ENCODE measurements at places on chromosomes 1 and 21. TPM values are rescaled to one million over a fixed set of nuclear protein-coding genes. Genes with fewer than 3 reads are reported as not detected.

DNA sequence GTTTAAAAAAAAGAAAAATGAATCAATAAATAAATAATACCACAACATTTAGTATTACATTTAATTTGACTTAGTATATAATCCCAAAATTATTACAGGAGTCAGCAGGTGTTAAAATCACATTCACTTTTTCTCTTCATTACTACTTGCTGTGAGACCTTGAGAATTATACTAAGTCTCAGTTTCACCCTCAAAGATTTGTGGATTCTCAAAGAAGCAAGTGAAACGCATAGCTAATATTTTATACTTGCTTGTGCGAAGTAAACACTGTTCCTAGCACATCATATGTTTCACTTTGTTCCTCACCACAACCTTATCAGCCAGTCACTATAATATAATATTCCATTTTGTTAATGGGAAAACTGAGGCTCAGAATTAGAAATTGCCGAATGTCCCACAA, 4.0 kb downstream of the CLCA1 start:
- DNase-seq = no peak

- no peak for DNase-seq
These were observed 130.8 kb downstream of the LYPLAL1 start for GRCh38 chr1:219304227-219305226.

DNA sequence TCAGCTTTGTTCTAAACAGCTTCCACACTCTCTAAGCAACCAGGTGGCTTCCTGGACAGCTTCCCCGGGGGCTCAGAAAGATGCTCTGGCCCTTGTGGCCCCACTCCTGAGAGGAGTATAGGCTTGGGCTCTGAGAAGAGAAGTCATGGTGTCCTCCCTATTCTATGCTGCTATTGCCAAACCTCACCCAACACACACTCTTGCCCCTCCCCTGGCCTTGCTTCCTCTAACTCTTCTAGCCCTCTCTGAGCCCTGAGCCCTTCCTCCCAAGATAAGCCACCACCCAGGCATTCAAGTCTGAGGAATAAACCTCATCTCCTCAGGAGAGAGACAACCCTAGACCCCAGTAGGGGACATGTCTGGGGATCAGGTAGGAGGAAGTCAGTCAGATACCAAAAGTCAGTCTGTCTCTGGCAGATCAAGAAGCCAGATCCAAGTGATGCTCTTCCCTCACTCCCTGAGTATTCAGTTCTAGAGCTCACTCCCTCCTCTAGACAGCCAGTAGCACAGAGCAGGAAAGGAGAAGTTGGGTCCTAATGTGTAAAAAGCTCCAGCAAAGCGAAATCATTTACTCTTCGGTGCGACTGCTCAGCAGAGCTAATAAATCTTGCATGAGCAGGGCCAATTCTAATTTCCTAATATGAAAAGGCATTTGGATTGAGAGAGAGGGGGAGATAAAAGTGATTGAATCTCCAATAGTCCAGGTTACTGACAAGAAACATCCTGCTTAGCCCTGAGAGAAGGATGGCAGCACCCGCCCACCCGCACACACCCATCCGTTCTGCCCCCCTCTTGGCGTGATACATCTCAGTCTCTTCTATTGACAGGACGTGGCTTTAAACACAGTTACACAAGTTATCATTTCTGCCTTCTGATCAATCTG, 50.5 kb downstream of the DMAP1 start:
- DNase-seq = peak; percentile 14

DNA sequence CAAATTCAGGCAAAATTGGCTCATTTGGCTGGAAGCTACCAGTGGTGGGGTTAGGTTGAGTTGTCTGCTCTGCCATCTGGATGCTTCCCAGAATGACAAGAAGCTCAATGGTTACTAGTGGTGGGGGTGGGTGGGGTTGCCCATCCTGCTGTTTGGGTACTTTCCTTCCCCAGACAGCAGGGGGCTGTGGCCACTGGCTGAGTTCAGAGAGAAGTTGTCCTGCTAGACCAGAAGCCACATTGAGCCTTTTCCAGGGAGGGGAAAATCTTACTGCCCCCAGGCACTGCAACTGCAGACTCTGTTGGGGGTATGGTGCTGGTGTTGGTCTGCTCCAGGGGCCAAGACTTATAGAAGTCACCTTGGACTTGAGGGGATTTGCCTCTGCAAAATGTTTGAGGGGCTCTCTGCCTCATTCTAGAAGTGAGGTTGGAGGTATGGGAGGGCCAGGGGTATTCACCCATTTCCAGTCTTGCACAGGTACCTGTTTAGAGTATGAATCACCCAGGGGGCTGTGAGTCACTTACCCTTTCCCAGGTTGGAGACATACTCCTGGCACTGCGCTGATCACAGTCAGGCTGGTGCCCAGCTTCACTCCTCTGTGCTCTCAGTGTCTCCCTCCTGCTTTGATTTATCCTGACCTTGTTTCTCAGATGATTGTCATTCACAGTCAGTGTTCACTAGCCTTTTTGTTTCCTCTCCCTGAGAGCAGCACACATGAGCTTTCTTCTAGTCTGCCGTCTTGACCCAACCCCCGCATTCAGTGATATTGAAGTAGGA, 89.1 kb upstream of the NEGR1 start:
- no peak for DNase-seq

DNA sequence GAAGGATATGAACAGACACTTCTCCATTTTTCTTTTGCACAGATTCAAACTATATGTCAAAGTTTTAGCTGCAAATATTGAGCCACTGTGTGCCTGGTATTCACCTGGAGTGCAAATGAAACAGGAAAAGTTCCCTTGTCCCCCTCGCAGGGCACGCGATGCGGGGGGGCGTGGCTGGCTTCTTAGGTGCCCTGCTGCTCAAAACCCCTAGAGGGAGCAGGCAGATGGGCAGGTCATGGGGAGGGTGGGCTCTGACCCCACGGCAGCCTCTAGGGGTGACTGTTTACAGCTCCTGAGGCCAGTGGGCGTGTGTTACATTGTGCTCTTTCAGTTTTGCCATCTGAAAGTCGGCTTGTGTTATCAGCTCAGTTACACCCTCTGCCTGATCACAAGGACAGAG, 931.2 kb upstream of the B3GALT2 start:
- DNase-seq = peak; percentile 4

DNA sequence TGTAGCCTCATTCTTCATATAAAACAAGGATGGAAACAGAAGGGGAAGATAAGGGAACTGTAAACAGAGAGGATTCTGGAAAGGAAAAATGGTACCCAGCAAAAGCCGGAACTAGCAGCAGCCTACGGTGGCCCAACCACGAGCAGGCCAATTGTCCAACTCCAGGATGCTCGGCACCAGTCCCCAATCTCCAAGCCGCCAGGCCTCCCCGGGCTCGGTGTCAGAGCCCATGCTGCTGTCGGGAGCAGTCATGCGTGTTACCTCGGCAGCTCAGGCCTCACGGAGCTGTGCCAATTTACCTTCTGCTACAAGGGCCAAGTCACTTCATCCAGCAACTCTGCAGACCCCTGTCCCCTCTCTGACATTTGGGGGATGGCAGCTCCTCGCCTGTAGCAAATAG, 130.8 kb downstream of the ZBTB18 start:
- DNase-seq = no peak

- DNase-seq = no peak
These were observed 27.3 kb upstream of the LSS start for GRCh38 chr21:46255758-46256337.

- DNase-seq = peak; percentile 4
These were observed 109.0 kb downstream of the PPIAL4G start for GRCh38 chr1:148374101-148374500.

GRCh38 chr1:109928591-109929111, 18.0 kb downstream of the CSF1 start:
- DNase-seq = no peak

FMO1 gene
- not detected for total RNA-seq

KCNJ9 gene
- total RNA-seq = not detected

PCSK9 gene
- total RNA-seq = not detected

VCAM1 gene
- 0.83 TPM for total RNA-seq

KRTAP19-2 gene
- total RNA-seq = not detected

All from activated CD8-positive, alpha-beta T cell treated with anti-CD3 and anti-CD28 coated beads for 36 hours (primary cell).